ENCODE measurements at places on chromosomes 3 and 15.
A peak's percentile ranks its signal among the peaks of the same experiment; 100 is the strongest.

- no peak for DNase-seq
These were observed 192.8 kb upstream of the ROBO1 start for GRCh38 chr3:79960594-79960993.

GRCh38 chr3:15941958-15942357 lies 144.2 kb upstream of the ANKRD28 start:
- DNase-seq: no peak

GRCh38 chr15:31471731-31472430 lies 145.2 kb downstream of the KLF13 start:
- DNase-seq: no peak

- no peak for DNase-seq
These were observed 95.4 kb downstream of the LSM3 start for GRCh38 chr3:14273901-14274611.

- DNase-seq: no peak
These were observed 600.5 kb downstream of the PYDC2 start for GRCh38 chr3:192061426-192061825.

DNA sequence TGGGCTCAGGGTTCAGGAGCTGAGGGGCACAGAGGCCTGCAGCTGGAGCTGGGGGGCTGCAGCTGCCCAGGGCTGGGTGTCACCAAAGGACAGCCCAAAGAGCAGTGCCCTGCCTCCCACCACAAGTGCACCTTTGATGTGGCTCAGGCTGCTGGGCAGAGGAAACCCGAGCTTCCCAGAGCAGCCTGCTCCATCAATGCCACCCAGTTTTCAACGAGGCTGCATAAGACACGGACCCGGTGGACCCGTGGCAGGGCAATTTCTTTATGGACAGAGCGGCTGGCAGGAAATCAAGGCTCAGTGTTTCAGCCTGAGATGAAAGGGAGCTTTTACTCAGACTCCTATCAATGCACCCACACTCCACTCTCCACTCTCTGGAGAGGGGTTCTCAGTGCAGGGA lies 18.7 kb downstream of the SEMA5B start:
- no peak for DNase-seq

- DNase-seq: no peak
These were observed 552.3 kb downstream of the FOXP1 start for GRCh38 chr3:71031181-71031580.

DNA sequence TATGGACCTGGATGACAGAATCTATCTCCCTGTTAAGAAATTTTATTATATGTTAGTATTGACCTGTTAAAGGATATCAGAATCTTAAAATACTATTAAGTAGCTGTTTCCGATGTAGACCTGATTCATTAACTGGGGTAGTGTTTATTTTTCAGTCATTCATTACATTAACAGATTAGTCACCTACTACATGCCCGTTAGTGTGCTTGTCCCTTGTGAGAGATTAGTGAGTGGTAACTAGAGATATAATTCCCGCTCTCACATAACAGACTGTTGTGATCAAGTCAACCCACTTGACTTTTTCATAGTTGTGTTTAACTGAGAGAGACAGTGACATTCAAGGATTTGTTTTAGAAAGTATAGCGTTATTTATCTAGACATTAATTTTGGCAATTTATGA lies 166.8 kb downstream of the TCF12 start:
- peak; percentile 11 for DNase-seq
